OCI-LY7 (cell line): ENCODE measurements at places on chromosomes 3 and 15. TPM values are rescaled to one million over a fixed set of nuclear protein-coding genes. Genes with fewer than 3 reads are reported as not detected.

DNA sequence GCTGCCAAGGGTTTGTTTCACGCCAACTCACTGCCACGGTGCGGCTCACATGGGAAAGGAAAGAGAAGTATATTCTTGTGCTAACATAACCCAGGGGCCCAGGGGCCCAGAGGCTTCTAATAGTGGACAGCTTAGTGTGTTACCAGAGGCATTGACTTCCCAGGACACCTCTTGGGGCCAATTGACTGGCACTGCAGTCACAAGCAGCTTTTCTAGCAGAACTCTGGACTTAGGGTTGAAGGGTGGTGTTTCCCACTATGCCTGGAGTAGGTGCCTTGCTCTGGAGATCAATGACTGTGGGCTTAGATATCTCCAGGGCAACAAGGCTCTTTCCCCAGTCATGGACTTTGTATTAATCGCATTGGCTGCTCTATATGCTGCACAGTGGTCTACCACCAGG is 172.7 kb upstream of the KBTBD8 start:
- DNase-seq: no peak

DNA sequence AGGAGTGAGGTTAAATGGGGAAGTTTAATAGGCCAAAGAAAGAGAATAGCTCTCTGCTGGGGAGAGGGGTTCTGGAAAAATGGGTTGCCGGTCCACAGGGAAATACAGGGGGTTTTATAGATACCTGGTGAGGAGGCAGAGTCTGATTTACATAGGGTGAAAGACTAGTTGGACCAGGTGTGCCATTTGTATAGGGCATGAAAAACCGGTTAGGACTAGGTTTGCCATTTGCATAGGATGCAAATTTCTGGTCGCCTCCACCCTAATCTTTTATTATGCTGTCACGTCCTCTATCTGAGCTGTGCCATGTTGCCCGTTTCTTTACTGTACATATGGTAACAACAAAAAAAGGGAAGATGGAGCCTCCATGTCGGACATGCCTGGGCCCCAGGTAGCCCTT is 960.1 kb downstream of the FHIT start:
- no peak for DNase-seq

GRCh38 chr15:58203537-58203936 is 65.4 kb downstream of the AQP9 start:
- no peak for DNase-seq

- no peak for DNase-seq
Measured at GRCh38 chr3:193563426-193563825, 8.7 kb upstream of the ATP13A4 start.

DNA sequence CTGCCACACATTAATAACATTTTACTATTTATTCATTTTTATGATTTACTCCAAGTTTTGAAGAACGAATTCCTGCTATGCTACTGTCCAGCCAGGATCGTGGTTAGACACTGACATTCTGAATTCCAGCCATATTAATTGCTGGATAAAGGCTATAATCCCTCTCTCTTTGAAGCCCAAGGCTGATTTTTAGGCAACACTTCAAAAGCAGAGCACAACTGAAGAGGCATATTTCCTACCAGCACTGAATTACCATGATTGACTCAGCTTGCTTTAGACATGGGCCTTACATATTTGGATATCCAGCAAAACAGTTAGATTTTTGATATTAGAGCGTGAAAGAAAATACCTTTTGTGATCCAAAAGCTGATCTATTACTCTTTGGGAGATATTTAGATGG is 205.0 kb downstream of the ZIC1 start:
- DNase-seq: no peak

The GHSR gene
- total RNA-seq: not detected in 2 replicates

The ALPK3 gene
- 0.15 and 0.23 TPM in 2 replicates for total RNA-seq

DNA sequence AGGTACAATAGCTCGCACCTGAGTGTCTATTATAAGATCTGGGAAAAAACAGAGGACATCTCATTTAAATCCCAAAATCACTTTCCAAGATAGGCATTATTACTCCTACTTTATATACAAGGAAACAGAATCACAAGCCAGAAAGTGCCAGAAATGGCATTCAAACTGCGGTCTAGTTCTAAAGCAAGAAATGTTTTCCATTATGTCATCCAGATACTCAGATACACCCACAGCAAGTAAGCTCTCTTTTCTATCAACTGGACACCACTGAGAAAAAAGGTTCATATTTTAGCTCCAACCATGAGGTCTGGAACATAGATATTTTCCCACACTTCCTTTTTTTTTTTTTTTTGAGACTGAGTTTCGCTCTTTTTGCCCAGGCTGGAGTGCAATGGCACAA is 8.1 kb downstream of the SLC33A1 start:
- no peak for DNase-seq

- DNase-seq: no peak
Measured at GRCh38 chr15:62164014-62164395, 1.1 kb downstream of the C2CD4B start.

GRCh38 chr15:60635507-60636352 is 156.8 kb upstream of the ICE2 start:
- peak; percentile 69 for DNase-seq

DNA sequence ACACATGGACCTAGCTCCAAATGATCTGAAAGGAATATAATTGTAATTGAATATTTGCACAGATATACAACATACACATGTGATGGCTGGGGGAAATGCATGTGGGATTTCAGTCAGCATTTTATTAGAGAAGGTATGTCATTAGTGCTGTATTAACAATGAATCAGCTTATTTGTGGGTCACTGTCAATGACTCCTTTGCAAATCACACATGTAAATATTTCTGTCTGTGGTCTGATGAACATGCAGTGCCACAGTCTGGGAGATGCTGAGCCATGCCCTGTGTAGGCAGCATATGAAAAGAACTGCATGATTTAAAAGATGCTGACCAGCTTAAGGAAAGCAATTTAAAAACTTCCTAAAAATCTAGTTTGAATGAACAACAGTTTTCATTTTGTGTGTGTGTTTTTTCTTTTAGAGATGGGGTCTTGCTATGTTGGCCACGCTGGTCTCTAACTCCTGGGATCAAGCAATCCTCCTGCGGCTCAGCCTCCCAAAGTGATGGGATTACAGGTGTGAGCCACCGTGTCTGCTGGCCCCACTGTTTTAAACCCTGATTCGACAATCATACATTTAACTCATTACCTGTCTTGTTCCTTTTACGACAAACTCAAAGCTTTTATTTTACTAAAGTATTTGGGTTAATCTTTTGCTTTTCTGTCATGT is 803 bp upstream of the B3GNT5 start:
- no peak for DNase-seq

DNA sequence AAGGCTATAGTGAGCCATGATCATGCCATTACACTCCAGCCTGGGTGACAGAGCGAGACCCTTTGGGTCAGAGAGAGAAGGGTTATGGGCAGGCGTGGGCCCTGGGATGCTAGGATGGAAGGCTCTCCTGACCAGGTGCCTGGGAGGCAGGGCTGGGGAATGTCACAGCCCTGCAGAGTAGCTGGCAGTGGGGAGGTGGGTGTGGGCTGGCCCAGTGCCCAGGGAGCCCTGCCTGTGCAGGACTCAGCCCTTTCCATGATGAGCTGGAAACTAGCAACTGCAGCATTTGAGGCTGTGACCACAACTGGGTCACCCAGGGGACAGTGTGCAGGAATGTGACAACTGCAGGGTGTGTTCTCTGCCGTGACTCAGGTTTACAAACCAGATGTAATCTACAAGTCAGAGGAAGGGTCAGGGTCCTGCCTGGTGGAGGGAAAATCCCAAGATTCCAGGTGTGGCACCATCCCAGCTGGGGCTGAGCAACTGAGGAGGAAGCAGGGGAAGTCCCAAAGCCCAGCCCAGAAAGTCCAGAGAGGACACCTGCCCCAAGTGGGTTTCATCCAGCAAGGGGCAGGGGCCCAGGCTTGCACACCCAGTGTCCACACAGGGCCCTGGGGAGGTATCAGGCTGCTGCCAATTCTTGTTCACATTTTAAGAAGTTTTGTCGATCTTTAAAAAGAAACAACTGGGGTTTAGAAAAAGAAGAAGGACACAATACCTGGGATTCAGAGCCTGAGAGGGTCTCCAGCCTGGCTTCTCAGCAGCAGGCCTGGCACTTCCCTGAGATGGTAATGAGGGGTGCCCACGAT is 45.5 kb downstream of the SLC28A1 start:
- DNase-seq: no peak

DNA sequence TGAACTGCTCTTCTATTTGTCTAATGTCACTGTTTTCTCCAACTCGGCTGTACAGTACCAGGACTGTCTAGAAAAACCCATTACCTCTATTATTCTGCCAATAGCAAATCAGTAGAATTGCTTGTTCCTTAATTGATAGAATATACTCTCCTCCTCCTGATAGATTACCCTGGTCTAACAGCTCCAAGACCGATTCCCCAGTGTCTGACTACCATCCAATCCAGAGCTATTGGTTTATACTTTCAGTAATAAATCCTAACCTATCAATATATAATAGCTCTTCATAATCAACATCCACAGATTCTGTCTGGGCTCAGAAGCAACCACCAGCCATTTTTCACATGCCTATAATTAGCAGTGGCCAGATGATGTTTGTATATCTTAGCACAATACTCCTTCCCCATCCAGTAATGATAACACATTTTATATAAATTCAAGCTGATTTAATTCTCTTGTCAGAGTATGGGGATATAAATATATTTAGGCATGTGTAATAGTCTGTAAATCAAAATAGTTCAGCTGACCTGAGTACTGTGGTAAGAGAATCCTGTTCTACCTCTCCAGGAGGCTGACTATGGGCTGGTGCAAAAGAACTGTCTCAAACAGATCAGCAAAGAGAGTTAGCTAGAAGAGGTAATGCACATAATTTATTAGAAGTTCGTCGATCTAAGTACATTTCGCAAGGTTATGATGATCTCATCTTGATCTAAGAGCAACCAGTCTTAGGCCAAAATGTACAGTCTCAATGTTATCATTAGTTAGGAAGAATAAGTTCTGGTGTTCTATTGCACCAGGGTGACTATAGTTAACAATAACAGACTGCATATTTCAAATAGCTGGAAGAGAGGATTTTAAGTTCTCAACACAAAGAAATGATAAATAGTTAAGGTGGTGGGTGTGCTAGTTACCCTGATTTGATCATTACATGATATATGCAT is 193.4 kb downstream of the SHOX2 start:
- no peak for DNase-seq

The TMEM40 gene
- total RNA-seq: not detected in 2 replicates

The DUOXA1 gene
- not detected in 2 replicates for total RNA-seq

GRCh38 chr3:162211470-162211869 is 714.9 kb downstream of the OTOL1 start:
- no peak for DNase-seq

GRCh38 chr15:98002866-98003265 is 42.4 kb downstream of the ARRDC4 start:
- DNase-seq: no peak
